NCI-H1092 (cell line): ENCODE measurements at places on chromosomes 2 and 18.
A peak's percentile ranks its signal among the peaks of the same experiment; 100 is the strongest.

DNA sequence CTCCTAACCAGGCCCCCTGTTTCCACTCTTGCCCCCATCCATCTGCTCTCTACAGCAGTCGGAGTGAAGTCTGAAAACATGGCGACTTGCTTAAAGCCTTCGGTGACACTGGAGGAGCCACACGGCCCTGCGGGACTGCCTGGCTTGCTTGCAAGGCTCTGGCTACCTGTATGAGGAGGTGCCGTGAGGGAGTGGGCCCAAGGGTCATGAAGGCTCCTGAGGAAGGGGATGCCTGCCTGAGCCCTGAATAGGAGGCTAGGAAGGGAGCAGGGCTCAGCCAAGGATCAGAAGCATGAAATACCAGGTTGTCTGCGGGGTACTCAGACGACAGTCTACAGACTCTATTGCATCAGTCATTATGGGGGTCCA lies 75.4 kb downstream of the EMX1 start:
- no peak for DNase-seq

DNA sequence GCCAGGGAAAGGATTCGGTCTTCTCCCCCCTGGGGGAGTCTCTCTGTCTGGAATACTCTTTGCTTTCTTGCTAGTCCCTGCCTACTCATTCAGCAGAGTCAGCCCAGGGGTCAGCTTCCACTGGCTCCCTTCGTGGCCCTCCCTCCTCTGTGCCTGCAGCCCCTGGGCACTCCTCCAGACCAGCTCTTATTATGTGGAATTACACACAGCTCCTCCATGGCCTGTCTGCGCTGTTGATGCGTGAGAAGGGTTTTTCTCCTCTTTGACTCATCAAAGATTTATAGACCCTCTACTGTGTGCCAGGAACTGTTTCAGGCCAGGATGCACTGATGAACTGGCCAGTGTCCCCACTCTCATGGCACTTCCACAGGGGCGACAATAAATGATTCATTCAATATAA lies 44.4 kb downstream of the ST8SIA5 start:
- DNase-seq: peak; percentile 48

GRCh38 chr2:106095478-106096298 lies 98.4 kb downstream of the UXS1 start:
- DNase-seq: no peak

DNA sequence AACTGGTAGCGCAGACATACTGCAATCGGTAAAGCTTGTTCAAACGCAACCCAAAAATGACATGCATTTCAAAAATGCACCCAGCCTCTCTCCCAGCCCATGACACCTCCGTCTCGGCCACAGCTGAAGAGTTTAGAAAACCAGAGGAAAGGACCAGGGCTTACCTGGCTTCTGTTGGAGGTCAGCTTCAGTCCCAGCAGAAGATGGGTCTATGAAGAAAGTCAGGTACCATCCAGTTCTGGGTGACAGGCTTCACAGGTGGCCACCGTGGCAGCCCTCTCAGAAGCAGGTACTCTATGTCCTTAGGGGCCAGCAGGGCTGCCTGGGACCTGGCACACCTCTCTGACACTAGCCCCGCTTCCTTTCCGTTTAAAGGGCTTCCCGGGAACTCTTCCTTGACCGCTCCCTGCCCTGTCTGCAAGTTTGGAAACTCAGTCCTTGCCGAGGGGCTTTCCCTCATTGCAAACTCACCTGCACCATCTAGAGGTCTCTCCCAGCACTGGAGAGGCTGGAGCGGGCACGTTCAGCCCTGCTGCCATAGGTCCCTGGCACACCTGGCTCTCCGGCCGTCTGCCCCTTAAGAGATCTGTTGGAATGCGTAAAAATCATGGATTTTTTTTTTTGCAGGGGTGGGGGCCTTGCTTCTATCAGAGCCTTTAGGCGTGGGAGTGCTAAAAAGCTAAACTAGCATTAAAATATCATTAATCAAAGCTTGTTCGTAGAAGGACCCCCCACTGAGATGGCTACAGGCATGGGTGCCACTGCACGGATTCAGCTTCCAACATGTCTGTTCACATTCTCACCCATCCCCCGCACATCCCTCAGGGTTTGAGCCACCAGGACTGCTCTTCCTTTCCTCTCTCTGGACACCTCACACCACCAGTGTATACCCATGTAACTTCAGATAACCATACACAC lies at the start of gene EDAR:
Gene EDAR, minus strand, starts transcription at position 425 of the 918 bp plus-strand sequence. CDS start 58,206 bp downstream, outside the sequence.
- DNase-seq: peak; percentile 55

DNA sequence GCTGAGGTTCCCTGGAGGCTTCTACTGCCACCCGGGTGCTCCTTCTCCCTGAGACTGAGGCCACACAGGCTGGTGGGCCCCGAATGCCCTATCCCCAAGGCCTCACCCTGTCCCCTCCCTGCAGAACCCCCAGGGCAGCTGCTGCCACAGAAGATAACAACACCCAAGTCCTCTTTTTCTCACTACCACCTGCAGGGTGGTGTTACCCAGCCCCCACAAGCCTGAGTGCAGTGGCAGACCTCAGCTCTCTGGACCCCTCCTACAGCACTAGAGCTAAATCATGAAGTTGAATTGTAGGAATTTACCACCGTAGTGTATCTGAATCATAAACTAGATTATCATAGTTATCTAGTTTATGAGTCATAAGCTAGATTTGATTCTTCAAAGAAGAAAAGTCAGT lies 7.3 kb upstream of the CENPA start:
- no peak for DNase-seq

GRCh38 chr2:168912901-168913369 lies 11.8 kb downstream of the G6PC2 start:
- no peak for DNase-seq
